ENCODE measurements at places on chromosomes 6 and 20. TPM values are rescaled to one million over a fixed set of nuclear protein-coding genes. Genes with fewer than 3 reads are reported as not detected.

The RPL10A gene
- total RNA-seq = 2,549 TPM

The LAMA5 gene
- 53.3 TPM for total RNA-seq

The KCNG1 gene
- not detected for total RNA-seq

The SLC35B2 gene
- 38.1 TPM for total RNA-seq

The SRXN1 gene
- 30.2 TPM for total RNA-seq

The GABBR1 gene
- total RNA-seq = 48.4 TPM

The ZBTB46 gene
- 10.7 TPM for total RNA-seq

The OR2H1 gene
- not detected for total RNA-seq

The WFDC10A gene
- not detected for total RNA-seq

The C20orf144 gene
- total RNA-seq = 0.29 TPM

The RPN2 gene
- total RNA-seq = 108 TPM

The C6orf52 gene
- total RNA-seq = not detected

The CDH4 gene
- not detected for total RNA-seq

The SALL4 gene
- 0.32 TPM for total RNA-seq

All from breast epithelium (tissue), 4 donors.